ENCODE measurements at places on chromosomes 6 and 20. TPM values are rescaled to one million over a fixed set of nuclear protein-coding genes. Genes with fewer than 3 reads are reported as not detected.

The AHI1 gene
- total RNA-seq: 41.2 TPM

The GNRH2 gene
- total RNA-seq: not detected

The GPLD1 gene
- total RNA-seq: 4.1 TPM

The OR10C1 gene
- total RNA-seq: not detected

The CYP21A2 gene
- total RNA-seq: 0.56 TPM

The SIRPD gene
- not detected for total RNA-seq

DNA sequence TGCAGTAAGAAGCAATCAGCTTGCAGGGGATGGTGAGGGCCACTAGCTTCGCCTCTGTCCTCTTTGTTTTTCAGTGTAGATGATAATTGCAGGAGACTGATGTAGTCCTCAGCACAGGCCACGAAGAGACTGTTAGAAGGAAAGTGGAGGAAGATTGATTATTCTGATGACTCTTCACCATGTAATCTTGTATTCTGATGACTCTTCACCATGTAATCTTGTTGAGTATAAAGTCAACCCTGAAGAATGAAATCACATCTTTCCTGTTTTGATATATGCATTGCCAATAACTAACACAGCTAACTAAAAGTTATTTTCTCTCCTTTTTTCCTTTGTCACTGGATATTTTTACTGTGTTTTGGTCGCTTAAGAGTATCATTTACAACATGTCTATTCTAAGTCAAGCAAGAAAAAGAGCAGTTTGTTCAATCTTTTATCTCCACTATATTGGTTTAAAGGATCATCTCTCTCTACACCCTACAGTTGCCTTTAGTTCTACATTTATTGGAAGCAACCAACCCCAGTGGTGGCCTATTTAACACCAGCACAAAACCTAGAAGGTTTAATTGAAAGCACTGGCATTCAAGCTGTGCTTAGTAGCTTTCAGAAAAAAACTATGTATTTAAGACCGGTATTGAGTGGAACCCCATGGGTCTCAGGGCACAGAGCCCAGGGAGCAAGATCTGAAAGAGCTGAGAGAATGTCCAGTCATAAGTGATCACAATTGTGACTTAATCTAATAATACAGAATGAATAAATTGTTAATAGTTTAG is 107.2 kb upstream of the BTBD3 start:
- DNase-seq: no peak

DNA sequence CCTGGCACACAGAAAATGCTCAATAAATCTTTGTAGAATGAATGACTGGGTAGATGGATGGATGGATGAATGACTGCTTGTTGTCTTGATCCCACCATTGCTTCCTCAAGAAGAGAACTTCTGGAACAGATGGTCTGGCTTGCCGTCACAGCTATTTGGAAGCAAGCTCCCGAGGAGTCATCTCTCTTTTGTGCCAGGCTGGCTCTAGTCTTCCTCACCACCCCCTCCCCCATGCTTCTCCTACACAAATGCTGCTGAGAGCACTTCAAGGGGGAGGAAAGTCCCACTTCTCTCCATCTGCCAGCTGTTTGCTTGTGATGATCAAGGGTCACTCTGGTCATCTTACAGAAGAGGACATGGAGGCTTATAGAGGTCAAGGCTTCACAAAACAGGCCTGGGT is 11.6 kb upstream of the KCNG1 start:
- DNase-seq: no peak

DNA sequence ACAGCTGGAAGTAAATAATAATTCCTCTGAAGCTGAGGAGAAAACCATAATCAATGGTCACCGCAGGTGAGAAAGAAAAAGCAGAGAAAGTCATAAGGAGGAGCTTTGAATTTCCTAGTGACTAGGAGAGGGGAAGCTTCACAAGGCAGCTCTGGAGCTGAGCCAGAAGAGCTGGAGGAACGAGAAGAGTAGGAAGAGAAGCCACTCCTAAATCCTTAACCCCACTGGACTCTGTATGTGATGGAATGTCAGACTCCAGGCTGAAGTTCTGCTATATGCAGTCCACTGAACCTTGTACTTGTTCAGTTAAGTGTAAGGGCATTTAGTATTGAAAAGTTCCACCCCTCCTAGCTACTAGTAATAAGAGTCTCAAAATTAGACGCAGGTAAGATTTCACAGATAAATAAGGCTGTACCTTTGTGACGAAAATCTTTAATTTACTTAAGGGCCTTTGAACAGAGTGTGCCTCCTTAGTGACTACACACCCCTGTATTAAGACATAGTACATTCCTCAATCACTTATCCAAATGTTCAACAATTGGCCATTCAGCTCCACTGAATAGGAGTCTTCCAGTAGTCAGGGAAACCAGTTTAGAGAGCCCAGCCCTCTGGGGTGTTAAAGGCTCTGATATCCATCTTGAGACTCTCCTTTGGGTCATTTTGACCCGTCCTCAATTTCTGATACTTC is 71.4 kb upstream of the UFL1 start:
- DNase-seq: no peak

DNA sequence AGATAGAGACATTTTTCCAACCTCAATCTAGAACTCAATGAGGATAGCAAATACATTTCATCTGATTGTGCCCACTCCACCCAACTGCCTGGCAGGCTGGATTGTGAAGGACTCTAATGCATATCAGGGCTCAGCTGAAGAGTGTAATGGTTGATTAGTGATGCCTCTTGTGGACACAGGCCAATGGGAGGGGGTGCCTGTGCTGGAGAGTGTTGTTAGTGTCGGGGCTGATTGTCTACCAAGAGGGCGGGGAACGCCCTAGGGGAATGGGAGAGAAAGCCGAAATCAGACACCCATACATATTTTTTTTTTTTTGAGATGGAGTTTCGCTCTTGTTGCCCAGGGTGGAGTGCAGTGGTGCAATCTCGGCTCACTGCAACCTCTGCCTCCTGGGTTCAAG is 103.7 kb upstream of the SALL4 start:
- no peak for DNase-seq

DNA sequence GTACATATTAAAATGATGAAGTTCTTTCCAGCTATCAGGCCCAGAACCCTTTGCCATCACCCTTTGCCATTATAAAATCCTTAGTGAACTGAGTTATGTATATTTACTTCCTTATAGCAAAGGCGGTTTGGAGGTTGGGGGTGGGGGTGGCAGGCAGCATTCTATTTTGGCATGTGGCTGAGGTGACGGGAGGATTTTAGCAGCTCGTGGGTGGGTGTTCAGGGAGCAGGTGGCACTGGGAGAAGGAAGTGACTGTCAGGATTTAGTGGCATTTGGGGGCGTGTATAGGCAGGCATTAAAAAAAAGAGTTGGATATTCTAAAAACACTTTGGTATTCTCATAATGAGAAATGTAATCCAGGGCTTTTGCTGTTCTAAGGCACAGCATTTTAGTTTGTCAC is 150.7 kb downstream of the RIMS1 start:
- no peak for DNase-seq

DNA sequence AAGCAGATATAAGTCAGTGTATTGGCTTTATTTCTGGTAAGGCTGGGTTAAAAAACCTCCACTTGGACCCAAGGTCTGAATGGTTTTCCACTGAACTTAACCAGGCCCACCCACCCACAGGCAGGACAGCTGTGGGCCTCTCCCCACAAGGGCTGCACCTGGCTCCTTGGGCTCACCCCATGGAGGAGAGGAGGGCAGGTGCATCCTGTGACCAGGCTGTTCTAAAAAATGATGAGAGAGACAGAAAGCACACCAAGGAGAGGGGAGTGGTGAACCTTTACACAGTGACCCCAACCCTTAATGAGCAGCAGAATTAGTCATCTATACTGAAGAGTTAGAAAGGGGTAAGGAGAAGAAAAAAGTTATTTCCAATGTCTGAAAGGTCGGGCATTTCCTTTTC is 34.5 kb upstream of the DUSP22 start:
- no peak for DNase-seq

- DNase-seq: no peak
Observed at GRCh38 chr20:50758469-50758868, 27.1 kb downstream of the PARD6B start.

GRCh38 chr20:24445510-24446170 is 23.8 kb upstream of the SYNDIG1 start:
- no peak for DNase-seq

- DNase-seq: no peak
Observed at GRCh38 chr6:25489399-25489798, 162.6 kb upstream of the SCGN start.

DNA sequence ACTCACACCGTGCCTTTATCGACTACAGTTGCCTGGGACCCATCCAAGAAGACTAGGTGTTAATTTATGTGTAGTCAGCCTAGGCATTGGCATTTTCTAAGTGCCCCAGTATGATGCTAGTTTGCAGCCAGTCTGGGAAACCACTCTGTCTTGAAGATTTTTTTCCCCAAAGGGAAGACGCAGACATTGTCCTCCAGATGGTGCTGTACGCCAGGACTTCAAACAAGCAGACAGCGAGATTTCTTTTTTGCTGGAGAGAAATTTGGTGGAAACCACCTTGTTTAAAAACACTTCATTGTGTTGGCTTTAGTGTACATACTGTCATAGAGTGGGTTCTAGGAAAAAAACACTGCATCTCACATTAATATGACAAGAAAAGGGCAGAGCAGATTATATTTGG is 30.0 kb downstream of the ALDH5A1 start:
- no peak for DNase-seq

GRCh38 chr6:5125152-5126006 is 40.2 kb downstream of the PPP1R3G start:
- no peak for DNase-seq

GRCh38 chr6:110415086-110415916 is at the start of gene DDO:
TSS of gene DDO (minus strand) at chr6:110415575. CDS start at chr6:110413462, 2,113 bp downstream.
- DNase-seq: peak; percentile 90

DNA sequence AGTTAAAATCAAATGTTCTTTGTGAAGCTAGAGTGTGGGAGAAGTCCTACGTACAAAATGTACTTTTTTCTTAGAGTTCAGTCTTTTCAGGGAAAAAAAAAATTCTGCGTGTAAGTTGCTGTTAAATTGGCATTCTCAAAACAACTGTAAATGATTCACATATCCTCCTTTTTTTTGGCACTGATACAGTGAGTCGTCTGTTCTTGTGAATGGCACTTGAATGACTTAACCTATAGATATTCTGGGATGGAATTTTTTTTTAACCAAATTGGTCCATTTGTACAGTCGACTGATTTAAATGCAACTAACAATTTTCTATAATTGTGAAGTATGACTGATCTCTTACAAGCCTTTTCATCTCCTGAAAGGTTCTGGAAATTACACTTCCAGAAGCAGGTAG is 5.5 kb upstream of the JAG1 start:
- no peak for DNase-seq

DNA sequence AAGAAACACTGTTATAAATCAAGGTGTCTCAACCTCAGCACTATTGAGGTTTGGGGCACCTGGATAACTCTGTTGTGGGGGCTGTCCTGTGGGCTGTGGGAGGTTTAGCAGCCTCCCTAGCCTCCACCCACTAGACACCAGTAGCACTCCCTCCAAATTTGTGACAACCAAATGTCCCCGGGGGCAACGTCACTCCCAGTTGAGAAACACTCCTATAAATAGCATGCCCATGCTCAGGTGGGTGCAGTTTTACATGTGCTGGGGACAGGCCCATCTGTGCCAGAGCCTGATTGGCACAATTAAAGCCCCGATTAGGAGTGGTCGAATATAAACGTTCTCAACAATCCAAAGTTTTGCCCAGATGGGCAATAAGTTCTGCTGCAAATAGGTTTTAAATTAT is 78.9 kb downstream of the FAM50B start:
- DNase-seq: no peak

GRCh38 chr6:64715624-64716023 is 991.4 kb downstream of the EYS start:
- no peak for DNase-seq

- DNase-seq: no peak
Observed at GRCh38 chr20:8492173-8492572, 360.1 kb downstream of the PLCB1 start.

DNA sequence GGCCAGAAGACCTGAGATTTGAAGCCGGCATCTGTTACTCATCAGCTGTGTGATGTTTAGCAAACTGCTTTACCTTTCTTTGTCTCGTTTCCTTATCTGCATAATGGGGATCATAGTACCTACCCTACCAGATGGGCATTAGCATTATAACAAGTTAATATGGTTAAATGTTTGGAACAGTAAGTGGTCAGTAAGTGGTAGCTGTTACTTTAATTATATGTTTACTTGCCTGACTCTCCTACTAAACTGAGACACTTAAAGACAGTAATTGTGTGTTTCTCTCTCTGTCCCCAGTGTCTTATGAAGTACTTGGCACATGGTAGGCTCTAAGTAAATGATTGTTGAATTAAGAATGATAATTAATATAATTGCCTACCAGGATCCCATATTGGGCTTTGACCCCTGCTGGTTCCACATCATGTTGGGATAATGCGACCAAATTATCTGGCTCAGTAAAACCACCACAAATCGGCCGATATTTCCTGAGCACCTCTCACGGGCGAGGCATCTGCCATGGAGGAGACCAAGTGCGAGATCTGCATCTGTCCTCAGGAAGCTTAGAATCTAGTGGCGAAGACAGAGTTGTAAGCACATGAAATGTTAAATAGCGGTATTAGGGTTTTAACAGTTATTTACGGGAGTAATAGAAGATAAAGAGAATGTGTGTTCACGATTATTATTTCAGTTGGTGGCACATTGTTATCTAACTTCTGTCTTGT is 31.4 kb downstream of the PTK7 start:
- peak; percentile 23 for DNase-seq

GRCh38 chr6:162053084-162053483 is 674.5 kb downstream of the PRKN start:
- DNase-seq: no peak

- DNase-seq: no peak
Observed at GRCh38 chr6:90502866-90503407, 83.9 kb downstream of the MAP3K7 start.

DNA sequence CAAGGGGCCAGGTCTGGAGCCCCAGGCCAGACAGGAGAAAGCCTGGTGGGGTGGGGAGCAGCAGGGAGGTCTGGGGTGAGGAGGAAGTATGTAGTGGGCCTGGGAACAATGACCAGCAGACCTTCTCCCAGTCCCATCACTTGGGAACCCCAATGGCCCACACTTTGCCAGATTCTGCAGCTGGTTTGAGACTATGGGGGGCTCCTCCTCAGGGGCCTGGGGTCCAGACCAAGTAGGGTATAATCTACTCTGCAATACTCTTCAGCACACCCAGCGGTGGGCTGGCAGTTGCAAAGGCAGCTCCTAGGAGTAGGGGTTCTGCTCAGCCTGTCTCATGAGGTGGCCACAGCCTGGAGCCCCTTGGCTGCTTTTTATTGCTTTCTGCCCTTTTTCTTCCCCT is 52.8 kb downstream of the NPEPL1 start:
- DNase-seq: no peak

DNA sequence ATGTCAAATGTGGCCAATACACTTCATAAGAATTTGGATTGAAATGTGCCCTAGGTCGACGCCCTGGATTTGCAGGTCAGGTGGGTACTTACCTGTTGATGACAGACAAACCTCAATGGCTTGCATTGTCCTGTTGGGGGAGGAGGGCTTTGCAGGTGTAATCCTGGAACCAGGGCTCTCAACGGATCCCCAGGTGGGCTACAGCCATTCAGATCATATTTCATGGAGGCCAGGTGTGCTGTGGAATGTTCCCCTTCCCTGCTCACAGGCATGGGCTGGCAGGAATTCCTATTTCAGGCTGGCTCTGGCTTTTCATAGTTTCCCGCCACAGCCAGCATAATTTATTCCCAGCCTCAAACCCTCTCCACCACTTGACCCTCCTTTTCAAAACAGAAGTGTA is 254.7 kb downstream of the SMOC2 start:
- DNase-seq: no peak

Measured in posterior vena cava (tissue), 2 donors.